Activated CD4-positive, alpha-beta memory T cell treated with anti-CD3 and anti-CD28 coated beads for 36 hours (primary cell): ENCODE measurements at places on chromosomes 4 and X. TPM values are rescaled to one million over a fixed set of nuclear protein-coding genes. Genes with fewer than 3 reads are reported as not detected.

SORCS2 gene
- total RNA-seq = 0.07 TPM

VSIG4 gene
- total RNA-seq = not detected

EGF gene
- total RNA-seq = not detected

ATP2B3 gene
- not detected for total RNA-seq

DNA sequence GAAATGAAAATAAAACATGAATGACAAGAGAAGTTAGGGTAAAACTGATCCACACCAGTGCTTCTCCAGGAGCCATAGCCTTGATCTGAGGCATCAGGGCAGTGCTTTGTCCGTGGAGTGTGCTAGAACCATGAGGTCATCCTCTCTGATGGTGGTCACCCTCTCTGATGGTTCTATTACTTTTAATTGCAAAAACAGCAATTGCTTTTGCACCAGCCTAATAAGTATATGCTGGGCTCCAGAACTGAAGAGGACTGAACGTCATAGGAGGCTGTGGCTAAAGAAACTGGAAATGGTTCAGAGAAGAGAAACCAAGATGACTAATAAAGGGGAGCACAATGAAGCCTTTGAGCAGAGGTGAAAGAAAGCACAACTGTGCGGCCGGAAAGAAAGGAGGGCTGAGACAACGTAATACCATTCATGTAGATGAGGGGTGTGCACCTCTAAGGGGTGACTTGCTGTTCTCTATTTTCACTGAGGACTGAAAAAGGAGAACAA, 17.0 kb upstream of the TMEM154 start:
- H3K27me3 ChIP-seq = peaks cover 3% of the 10 kb centered on the region
- peak; percentile 84 for DNase-seq
- H3K27ac ChIP-seq = peak overlapping the region; percentile 51
- H3K4me3 ChIP-seq = no peak overlapping the region
- peaks cover 19% of the 10 kb centered on the region for H3K4me1 ChIP-seq

DNA sequence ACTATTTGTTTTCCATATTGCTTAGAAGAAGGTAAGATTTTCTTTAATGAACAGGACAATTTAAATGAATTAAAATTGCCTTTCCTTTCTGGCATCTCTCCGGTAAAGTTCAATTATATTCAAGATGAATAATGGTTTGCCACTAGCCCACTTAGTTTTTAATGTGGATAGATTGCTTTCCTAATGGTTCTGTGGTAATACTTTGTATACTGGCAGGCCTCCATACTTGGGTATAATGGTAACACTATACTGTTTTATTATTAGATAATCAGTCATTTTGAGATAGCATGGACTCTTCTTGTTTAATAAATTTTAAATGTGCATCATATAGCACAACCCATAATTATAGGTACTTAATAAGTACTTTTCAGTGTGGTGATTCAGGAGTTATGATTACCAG, 89.5 kb downstream of the ELOVL6 start:
- no peak for DNase-seq
- no peaks in the 10 kb centered on the region for H3K27me3 ChIP-seq
- no peak overlapping the region for H3K27ac ChIP-seq
- H3K4me3 ChIP-seq = no peak overlapping the region
- H3K4me1 ChIP-seq = peaks cover 2% of the 10 kb centered on the region

KLKB1 gene
- total RNA-seq = not detected

- no peaks in the 10 kb centered on the region for H3K4me1 ChIP-seq
- no peaks in the 10 kb centered on the region for H3K36me3 ChIP-seq
- no peak overlapping the region for H3K27ac ChIP-seq
- H3K4me3 ChIP-seq = no peak overlapping the region
- no peak for DNase-seq
Measured at GRCh38 chr4:164617426-164617825, 136.5 kb upstream of the SMIM31 start.

DNA sequence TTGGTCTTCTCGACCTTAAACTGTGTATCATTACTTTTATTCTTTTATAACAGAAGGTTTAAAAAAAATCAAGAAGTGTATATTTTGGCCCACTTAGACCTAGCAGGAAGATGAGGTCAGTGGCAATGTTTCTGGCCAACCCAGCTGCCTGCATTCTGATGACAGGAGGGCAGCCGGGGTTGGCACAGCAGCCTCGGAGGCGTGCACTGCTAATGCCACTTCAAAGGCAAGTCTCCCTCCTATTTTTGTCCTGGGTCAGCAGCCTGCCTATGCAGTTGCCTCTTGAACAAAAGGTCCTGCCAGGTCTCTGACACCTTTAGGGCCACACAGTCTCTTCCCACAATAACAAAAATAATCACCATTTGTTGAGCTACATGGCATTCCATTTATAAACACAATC, 89.4 kb upstream of the MYOZ2 start:
- H3K27me3 ChIP-seq = peaks cover 4% of the 10 kb centered on the region
- no peak for DNase-seq
- no peak overlapping the region for H3K27ac ChIP-seq
- no peaks in the 10 kb centered on the region for H3K4me1 ChIP-seq
